NCI-H1105 (cell line): ENCODE measurements at places on chromosomes 3 and 15.

DNA sequence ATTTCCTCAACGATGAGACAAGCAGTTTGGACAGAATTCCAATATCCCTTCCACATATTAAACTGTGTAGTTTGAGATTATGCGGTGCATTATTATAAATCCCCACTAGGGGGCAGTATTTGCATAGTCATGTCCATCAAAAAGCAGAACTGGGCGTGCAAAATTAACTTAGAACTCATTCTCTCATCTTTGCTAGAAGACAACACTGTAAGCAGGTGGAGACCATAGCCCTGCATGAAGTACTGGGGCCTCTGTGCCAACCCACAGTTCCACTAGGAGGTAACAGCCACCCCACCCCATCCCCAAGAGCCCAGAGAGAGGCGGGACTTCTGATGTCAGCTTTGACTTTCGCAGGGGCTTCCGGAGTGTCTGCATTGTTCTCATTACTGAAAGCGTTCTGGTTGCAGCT, 106.6 kb upstream of the TMC3 start:
- DNase-seq: no peak

DNA sequence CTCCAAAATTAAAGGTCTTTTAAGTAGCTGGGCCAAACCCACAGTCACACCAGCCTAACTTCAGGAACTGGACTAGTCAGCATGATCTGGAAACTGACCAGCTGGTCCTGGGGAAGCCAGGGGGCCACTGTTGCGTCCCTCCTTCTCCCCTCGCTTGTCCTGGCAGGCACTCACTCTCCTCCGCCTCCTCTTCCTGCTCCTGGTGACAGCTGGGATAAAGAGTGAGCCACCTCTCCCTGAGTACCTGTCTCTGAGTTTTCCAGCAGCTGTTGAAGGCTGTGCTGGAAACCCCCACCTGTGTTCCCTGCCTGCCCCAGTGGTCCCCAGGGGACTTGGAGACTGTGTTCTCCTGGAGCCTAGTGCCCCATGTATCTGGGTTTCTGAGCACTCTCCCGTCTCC, 56.0 kb downstream of the FGD5 start:
- DNase-seq: no peak

GRCh38 chr15:73965094-73965757, 26.9 kb downstream of the STOML1 start:
- DNase-seq: no peak

DNA sequence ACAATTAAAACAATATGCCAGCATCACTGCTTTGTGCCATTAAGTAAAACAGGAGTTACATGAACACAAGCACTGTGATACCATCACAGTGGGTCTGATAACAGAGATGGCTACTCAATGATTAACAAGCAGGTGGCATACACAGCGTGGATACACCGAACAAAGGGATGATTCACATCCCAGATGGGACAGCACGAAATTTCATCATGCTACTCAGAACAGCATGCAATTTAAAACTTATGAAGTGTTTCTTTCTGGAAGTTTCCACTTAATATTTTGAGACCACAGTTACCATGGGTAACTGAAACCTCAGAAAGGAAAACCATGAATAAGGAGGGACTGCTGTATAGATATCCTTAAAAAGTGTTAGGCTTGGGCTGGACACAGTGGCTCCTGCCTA, 44.5 kb downstream of the SLC24A1 start:
- no peak for DNase-seq

DNA sequence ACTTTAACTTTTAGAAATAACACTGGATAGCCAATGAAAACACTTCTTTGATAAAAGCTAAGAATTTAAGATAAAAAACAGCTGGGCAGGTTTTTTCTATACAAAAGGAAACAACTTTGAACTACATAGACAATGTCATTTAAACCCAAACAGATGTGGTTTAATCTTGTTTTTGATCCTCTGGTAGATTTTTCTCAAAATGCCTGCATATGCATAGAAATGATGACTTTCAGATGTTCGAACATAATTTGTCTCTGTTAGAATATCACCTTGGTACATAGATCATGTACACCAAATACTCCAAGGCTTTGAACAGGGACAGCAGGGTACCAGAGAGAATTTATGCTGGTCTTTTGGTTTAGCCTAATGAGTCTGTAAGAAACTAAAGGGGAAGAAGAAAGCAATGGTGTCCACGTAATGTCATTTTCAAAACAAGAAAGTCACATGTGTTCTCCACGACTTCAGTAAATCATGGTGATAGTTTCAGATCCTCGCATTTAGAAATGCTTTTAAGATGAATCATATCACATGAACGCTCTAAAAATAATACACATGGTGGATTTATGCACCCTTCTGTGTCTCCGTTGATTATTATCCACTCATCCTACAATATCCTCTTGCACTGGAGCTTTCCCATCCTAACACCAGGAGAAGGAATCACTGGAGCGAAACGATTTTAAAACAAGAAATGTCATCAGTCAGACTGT, 160.1 kb upstream of the PDZRN3 start:
- no peak for DNase-seq

GRCh38 chr15:78301326-78301725, 1.9 kb upstream of the SKIC8 start:
- DNase-seq: no peak

DNA sequence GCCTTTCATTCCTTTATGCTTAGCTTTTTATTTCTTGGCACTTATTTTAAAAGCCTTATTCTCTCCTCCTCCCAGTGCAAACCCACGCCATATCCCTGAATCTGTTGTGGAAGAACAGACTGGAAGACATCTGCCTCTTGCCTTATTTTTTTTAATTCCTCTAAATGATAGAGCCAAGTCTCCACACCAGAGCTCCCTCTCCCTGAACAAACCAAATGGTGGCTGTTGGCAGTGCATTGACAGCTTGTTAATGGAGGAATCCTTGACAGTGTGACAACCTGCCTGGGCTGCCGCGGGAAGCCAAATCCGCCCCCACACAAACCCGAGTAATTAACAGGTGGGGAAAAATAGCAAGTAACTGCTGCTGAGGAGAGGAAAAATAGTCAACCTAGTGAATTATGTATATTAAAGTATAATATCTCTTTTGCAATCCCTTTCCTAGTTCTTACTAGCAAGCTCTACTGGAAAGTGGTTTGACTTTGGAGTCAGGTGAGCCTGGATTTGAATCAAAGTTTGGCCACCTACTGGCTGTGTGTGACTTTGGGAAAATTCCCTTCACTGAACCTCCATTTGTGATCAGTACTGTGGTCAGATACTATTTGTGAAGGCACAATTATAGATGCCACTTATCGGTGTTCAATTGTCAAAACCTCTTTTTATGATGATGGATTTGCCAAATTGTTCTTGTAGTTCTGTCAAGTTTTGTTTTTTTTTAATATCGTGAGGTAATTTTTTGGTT, 589.6 kb downstream of the PDCD6IP start:
- no peak for DNase-seq

- DNase-seq: no peak
Observed at GRCh38 chr15:81157195-81157938, 23.3 kb downstream of the CFAP161 start.

GRCh38 chr3:59839283-59839682, 789.5 kb upstream of the CFAP20DC start:
- DNase-seq: no peak

DNA sequence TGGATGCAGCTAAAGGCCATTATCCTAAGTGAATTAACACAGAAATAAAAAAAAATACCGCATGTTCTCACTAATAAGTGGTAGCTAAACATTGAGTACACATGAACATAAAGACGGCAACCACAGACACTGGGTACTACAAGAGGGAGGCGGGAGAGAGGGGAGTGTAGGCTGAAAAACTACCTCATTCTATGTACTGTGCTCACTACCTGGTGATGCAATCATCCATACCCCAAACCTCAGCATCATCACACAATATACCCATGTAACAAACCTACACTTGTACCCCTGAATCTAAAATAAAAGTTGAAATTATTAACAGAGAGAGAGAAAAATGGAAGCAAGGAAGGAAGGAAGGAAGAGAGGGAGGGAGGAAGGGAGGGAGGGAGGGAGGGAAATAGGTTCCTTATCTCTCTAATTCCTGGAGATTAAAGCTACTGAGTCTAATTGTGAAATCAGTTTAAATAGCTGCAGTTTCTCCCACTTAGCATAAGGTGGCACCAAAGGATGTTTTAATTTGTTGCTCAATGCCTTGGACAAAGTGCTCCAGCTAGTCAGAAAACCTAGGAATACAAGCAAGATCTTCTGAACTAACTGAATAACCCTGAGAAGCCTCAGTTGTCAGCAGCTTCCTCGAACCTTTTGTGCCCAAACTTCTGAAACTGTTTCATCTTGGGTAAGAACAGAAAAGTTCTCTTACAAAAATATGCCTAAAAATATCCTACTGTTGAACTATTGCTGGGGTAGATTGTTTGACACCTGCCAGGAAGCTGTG, 79.4 kb upstream of the ATP11B start:
- peak; percentile 72 for DNase-seq

DNA sequence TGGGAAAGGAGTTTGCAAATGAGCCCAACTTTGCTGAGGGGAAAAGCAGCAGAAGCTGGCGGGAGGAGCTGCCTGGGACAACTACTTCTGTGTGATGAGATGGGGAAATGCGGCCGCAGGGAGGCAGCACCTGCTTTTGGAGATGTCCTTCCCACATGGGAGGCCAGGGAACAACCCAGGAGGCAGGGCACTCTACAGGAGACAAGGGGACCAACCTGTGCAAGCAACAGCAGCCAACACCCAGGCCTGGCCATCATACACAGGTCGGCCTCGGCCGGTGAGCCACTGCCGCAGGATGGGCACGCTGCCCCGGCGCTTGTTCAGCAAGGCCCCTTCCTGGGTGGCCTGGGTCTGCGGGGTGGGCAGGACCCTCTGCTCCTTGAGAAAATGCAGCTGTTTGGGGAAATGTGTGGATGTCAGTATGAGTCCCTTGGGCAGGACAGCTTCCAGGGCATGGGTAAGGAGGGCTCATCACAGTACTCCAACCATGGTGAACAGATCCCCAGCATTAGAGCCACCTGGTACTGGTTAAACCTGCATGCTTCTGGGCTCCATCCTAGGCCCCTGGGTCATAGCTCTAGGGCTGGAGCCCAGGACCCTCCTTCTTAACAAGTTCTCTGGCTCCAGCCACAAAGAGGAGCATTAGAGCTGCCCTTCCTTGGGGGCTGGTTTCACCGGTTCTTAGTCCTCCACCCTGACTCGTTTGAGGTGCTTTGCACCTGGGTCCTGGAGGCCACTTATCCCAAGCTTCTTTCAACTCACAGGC, 11.6 kb downstream of the EPB42 start:
- DNase-seq: no peak

DNA sequence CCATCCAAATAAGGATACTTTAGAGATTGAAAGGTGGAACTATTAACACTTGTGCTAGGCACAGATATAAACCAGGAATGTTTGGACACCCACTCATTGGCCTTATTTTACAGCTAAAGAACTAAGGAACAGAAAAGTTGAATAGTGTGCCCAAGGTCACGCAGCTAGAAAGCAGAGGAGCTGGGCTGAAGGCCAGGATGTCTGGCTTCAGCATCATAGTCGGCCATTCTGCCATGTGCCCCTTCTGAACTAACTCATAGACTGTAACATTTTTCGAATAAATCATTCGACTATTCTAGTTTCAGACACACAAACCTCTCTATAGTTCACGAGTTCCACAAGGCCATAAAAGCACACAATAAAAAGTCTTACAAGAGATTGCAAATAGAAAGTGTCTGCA, 71.1 kb downstream of the SUMF1 start:
- DNase-seq: no peak

DNA sequence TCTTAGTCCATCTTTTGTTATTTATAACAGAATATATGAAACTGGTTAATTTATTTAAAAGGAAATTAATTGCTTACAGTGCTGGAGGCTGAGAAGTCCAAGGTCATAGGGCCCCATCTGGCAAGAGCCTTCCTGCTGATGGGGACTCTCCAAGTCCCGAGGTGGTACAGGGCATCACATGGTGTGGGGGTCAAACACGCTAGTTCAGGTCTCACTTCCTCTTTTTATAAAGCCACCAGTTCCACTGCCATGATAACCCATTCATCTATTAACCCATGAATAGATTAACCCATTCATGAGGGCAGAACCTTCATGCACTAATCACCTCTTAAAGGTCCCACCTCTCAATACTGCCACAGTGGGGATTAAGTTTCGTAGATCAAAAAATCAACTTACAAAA, 659.3 kb downstream of the NAALADL2 start:
- no peak for DNase-seq

DNA sequence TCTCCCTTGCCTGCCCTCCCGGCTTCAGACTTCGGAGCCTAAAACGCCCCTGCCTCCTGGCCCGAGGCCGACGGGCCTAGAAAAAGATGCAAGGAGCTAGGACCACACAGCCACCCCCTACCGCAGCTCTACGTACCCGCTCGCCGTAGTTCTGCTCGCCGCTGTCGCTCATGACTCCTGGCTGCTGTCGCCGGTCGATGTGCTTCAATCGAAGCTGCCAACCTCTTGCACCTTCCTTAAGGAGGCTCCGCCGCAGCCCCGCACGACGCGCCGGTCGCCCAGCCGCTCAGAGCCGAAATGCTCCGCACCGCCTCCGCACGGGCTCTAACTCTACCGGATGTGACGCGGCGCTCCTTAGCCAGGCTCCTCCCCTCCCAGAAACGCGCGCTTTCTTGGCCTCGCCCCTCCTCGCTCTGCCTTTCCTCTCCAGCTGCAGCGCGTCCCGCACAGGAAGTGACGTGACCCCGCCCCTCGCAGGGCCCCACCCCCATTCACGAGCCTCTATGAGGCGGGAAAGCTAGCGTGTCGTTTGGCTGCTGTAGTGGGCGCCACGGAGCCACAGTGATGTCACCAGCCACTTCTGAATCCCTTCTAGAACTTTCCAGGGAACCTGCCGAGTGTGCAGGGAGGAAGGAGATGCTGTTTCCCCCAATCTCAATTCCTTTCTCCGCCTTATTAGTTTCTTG, at the start of gene TRA2B:
TSS of gene TRA2B (minus strand) at position 326 of the 686 bp plus-strand sequence. CDS start at position 172, 154 bp downstream.
- DNase-seq: peak; percentile 99

DNA sequence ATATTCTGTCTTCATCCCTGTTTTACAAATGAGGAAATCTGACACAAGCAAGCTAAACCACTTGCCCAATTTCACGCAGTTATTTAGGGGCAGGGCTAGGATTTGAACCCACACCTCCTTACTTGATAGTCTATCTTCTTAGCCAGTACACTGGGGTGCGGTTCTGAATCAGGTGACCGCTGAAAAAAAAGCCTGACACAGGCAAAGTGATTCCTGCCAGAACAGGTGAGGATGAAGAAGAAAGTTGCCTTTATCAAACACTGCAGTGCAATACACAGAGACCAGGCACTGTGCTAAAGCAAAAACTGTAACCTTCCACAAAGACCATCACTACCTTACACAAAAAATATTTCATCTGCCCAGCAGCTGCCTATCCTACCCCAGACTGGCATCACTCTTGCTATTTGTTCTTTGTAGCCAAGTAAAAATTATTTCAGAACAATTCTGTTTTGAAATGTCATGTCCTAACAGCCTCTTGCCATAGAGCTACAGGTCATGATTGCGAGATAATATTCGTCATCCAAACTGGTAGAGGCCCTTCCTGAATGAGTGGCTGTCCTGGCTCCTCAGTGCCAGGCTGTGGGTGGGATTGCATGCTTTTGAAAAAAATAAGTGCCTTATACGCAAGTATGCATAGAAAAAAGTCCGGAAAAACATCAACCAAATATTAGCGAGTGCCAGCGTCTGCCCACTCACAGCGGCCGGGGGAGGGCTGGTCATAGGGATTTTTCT, 142.3 kb upstream of the TPM1 start:
- no peak for DNase-seq
